ENCODE measurements at places on chromosomes 3 and 15.

DNA sequence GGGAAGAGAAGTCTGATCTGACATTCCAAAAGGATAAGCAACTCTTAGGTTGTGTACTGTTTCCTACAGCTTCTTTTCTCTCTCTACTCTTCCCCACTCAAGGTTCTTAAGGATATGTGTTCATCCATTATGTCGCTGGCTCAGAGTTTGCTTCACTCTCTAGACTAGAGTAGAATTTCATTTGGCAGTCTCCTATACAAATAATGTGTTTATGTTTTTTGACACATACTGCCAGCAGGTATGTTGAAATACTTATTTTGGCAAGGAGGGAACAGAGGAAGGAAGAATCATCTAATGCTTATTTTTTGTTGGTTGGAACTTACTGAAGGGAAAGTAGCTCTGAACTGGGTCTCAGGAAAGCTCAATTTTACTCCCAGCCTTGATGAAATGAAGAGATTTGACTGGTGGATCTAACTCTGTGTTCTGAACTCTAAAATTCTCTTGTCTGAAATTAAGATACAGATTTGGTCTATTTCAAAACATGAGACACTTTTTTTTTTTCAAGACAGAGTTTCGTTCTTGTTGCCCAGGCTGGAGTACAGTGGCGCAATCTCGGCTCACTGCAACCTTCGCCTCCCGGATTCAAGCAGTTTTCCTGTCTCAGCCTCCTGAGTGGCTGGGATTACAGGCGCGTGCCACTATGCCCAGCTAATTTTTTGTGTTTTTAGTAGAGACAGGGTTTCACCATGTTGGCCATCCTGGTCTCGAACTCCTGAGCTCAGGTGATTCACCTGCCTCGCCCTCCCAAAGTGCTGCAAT is 7.6 kb upstream of the EMC3 start:
- DNase-seq = no peak

GRCh38 chr3:13821126-13821525 is 58.7 kb downstream of the WNT7A start:
- DNase-seq = no peak

DNA sequence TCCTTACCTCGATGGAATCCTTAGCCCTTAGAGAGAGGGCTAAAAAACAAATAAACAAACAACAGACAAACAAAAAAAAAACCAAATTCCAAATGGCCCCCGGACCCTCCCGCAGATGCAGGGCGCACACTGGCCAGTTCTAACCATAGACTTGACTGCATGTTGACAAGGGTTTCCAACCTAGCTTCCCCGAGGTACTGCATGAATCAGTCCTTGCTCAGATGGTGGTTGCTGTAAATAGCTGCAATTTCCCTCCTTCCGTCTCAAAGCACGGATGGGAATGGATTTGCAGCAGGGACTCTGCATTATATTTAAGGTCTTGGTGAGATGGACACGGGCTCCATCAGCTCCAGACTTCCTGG is 162.8 kb downstream of the CD47 start:
- DNase-seq = no peak

- no peak for DNase-seq
Measured at GRCh38 chr3:105700575-105700974, 168.2 kb downstream of the CBLB start.

- no peak for DNase-seq
Measured at GRCh38 chr3:197880491-197881269, 69.3 kb upstream of the RPL35A start.

DNA sequence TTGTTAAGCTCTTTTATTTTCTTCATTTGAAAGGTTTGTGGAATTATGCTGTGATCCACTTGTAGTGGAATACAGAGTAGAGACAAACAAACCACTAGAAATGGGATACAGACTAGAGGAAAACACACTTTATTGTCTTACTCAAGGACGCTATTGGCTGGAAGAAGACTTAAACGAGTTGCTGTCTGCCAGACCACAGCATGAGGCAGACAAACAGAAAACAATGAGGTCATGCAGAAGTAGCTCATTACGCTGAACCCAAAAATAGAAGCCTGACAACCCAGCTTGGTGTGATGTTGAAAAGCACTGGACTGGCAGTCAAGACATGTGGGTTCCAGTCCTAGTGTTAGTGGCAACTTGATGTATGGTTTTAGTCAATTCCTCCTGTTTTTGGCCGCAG is 62.4 kb upstream of the P3H2 start:
- peak; percentile 77 for DNase-seq

GRCh38 chr3:136885357-136886213 is 23.6 kb downstream of the NCK1 start:
- DNase-seq = no peak

DNA sequence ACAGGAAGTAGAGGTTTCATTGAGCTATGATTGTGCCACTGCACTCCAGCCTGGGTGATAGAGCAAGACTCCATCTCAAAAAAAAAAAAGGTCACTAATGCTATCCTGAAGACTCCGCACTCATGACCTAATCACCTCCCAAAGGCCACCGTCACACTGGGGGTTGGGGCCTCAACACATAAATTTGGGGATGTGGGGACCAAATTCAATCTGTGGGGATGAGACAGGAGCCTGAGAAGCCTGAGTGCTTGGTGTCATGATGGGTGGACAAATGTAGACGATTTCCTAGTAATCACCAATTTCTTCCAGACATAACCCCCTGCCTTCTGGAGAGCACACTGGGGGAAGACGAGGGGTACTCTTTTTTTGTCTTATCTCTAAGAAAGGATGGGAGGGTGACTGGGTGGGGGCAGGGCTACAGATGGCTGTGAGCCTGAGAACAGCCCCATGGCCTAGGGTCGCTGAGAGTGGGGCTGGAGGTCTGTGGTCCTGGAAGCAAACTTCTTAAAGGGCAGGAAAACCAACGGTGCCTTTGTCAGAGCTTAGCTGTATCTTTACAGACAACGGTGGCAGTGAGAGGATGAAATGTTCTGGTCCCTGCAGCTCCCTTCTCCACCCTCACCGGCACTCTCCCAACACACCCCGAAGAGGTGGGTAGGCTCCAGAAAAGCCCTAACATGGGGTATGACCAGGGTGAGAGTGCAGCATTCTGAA is 16.6 kb upstream of the KLF13 start:
- no peak for DNase-seq

DNA sequence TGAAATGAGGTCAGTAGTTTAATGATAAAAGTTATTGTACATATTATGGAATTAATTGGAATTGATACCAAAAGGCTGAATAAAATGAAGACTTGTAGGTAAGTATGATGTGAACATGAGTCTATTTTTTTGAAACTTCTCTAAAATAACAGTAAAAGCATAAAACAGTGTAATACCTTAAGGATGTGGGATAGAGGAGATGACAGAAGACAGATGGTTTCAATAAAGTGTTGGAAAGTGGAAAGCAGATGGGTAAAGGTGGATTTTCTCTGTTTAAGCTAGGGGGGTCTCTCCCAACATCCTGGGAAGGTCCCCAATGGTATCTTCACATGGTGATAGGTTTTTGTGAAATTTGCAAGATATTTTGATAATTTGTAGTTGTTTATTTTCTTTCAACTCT is 41.6 kb downstream of the GMPS start:
- no peak for DNase-seq

DNA sequence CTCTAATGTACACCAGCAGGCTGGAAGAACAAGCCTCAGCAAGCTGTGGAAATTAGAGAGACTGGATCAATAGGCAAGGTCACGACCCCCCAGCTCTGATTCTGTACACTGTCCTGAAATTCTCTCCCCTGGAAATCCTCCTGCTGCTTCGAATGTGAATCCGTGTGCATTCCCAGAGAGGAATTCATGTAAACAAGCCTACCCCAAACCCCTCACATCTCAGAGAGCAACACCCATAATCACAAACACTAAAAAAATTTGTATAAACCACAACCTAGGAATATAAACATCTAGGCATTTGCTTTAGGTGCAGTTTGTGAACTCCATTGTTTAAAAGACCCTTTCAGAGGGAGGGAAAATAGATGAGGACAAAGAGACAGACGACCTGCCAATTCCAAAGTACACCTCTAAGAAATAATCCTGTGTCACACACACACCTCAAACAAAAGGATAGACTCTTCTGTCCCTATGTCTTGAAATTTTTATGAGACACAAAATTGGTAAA is 325.2 kb downstream of the WDR72 start:
- DNase-seq = no peak

- peak; percentile 28 for DNase-seq
Measured at GRCh38 chr15:71743861-71744382, 66.4 kb upstream of the NR2E3 start.

- DNase-seq = no peak
Measured at GRCh38 chr3:127772827-127773751, 49.2 kb downstream of the MGLL start.

- no peak for DNase-seq
Measured at GRCh38 chr3:105755121-105755886, 113.5 kb downstream of the CBLB start.

- DNase-seq = no peak
Measured at GRCh38 chr3:115785782-115786181, 162.5 kb downstream of the GAP43 start.

GRCh38 chr3:102449341-102449740 is 14.5 kb downstream of the ZPLD1 start:
- DNase-seq = no peak

- DNase-seq = no peak
Measured at GRCh38 chr3:149077628-149078027, 8.7 kb downstream of the HLTF start.

GRCh38 chr3:183254487-183255347 is 1.7 kb downstream of the B3GNT5 start:
- no peak for DNase-seq

DNA sequence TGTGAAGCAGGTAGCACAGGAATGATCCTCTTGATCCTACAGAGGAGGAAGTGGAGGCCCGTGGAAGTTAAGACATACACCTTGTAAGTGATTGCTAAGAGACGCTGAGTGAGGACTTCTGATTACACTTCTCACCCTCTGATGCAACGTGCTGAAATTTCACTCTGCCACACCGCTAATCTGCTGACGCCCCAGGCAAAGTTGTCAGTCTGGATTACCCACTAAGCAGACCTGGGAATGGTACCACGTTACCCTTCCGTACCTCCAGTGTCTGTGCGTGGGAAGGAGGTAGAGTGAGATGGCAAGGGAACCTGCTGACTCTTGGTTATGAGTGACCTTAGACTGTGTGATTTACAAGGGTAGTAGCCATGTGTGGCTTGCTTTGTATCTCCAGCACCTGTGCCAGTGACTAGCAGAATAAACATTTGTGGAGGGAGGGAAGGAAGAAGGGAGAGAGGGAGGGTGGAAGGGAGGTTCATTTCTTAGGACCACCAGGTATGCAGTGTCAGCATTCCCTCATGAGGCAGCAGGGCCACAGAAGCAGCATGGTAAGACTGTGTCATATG is 115.0 kb downstream of the ALDH1A2 start:
- no peak for DNase-seq

DNA sequence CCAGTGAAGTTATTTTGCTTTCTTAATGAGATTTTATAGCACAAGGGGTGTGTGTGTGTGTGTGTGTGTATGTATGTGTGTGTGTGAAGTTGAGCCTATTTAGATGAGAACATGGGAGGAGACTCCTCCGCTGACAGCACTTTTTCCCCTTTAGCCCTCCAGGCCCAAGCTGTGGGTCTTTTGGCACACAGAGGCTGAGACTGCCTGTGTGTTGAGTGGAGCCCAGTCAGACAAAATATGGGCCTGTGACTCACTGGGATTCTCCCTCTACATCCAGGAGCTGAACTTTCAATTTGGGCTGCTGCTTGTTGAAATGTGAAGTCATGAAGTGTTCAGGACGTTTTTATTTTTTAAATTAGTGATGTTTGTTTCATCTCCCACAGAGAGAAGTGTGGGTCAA is 108.0 kb downstream of the MFSD1 start:
- DNase-seq = no peak

- DNase-seq = peak; percentile 47
Measured at GRCh38 chr15:32730677-32731654, 13.2 kb downstream of the GREM1 start.

DNA sequence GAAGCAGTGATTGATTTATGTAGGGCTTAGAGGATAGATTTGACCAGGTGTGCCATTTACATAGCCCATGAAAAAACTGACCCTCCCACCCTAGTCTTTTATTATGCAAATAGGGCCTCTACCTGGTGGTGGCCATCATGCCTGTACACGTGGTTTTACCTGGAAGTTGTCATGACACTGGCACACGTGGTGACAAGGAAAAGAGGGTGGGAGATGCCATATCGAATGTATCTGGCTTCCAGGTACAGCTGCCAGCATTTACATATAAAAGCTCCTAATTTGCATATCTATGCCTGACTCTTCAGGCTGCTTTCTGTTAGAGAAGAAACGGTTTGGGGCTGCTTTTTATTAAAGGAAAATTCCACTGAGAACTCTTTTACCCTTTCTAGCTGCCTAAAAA is 35.0 kb upstream of the DNAJC13 start:
- DNase-seq = no peak

GRCh38 chr15:60809375-60809774 is 330.4 kb upstream of the ICE2 start:
- no peak for DNase-seq

DNA sequence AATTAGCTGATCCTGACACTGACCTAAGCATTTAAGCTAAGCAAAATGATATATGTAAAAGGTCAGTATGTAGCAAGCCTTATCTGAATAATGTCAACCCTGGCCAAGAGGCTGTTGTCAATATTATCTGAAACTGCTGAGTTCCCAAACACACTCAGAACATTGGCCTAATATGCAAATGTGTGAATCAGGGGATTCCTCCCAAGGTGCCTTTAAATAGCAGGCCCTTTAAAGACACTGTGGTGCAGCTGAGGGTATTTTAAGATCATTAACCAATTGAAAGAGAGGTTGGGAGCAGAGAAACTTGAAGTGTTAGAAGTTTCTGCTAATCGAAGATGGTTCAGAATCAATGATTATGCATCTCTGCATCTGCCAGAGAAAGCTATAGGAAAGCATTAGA is 207.0 kb downstream of the NTRK3 start:
- DNase-seq = no peak

DNA sequence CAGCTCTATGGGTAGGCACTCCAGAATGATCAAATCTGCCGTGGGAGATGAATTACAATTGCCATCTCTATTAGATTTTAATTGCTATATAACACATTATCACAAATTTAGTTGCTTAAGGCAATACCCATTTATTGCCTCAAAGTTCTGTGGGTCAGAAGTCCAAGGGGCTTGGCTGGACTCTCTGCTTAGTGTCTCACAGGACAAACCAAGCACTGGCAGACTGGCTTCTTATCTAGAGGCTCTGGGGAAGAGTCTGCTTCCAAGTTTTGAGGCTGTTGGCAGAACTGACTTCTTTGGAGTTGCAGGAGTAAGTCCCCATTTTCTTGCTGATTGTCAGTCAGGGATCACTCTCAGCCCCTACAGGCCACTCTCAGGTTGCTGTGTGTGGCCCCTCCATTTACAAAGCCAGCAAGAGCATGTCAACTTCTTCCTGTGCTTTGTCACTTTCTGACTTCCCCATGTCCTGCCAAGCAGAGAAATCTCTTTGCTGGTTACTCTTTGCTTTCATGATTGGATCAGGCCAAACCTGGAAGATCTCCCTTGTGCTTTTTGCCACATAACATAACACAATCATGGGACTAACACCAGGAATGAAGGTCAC is 93.5 kb upstream of the PRICKLE2 start:
- DNase-seq = no peak

Measured in RCC 7860 (cell line).